ENCODE measurements at places on chromosomes 7 and 10.

- DNase-seq, result no peak
Measured at GRCh38 chr10:132808383-132809231, 22.7 kb upstream of the NKX6-2 start.

GRCh38 chr10:78516236-78516635, 482.6 kb downstream of the RPS24 start:
- no peak for DNase-seq

DNA sequence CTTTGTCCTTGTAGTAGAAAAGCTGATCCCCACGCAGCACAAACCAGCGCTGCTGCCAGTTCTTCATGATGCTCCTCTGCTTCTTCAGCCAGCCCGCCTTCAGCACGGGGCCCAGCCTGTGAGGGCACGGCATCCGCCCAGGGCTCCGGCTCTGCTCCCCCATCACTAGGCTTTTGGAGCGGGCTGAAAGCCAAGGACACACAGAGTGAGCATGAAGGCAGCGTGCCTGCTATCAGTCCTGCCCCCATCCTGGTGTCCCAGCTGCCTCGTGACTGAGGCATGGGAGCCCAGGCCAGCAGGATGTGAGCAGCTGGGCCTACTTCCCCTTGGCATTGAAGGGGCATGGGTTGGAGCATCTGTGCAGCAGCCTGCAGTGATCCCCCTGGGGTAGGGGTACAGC, 21.9 kb downstream of the ARHGAP22 start:
- no peak for DNase-seq

GRCh38 chr7:50660040-50660829, 95.0 kb upstream of the DDC start:
- no peak for DNase-seq

DNA sequence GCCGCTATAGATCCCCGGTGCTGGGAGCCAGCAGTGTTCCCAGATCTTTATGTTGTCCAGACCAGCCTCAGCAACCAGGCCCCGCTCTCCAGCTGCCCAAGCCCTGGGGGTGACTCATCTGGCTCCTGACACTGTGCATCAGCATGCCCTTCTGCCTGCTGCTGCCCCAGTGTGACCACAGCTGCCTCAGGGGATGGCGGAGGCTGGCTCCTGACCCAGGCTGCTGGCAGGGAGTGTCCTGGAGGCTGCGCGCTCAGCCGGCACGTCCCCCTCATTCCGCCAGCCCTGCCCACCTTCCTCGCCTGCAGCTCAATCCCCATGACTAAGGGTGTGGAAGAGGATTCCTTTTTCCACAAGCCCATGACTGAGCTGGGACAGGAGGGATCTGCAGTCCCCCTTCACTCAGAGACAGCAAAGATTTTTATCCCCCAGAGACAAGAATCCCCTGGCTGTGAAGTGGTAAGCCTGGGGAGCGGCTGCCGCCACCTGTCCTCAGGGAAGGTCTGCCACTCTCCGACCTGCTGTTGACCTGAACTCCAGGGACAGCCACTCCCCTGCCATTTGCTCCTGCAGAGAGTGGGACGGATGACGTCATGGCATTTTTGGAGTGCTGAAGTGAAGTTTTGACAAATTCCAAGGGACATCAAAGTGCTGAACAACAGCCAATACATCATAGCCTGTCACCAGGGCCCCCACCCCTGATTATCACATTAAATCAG, 182.8 kb upstream of the BMPER start:
- no peak for DNase-seq

DNA sequence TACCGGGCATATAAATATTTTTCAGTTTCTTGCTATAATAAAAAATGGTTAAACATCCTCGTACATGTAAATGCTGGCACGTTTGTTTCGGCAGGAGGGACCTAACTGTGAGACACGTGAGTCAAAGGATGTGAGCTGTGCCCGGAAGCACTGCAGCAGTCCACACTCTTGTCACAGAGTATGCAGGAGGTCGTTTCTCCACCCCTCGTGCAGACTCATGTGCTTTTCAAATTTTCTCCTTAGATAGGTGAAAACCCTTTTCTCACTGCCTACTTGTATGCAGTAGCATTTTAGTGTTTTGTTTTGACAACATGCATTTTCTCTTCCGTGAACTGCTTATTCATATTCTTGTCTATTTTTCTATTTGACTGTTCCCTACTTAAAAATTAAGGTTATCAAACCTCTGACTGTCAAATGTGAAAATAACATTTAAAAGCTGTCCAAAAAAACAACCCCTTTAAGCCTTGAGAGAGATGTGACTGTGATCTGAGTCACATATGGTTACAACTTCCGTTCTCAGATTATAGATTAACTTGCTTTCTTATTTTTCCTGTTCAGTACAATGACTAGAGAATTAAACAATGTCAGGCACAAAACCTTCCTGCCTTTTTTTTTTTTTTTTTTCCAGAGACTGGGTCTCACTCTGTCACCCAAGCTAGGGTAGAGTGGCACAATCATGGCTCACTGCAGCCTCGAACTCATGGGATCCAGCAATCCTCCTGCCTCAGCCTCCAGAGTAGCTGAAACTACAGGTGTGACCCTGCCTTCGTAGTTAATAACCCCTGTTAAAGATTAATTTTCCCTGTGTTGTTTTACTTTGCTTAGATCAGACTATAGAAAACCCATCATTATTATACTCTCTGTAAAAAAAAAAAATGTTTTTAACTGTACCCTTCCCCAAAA, 45.1 kb downstream of the DPY19L1 start:
- no peak for DNase-seq

- DNase-seq, result peak; percentile 33
Measured at GRCh38 chr7:142385491-142386340, 127.9 kb upstream of the PRSS58 start.

- DNase-seq, result no peak
Measured at GRCh38 chr10:104403636-104404035, 50.0 kb downstream of the CFAP58 start.
